Hematopoietic multipotent progenitor cell treated with erythropoietin and hydrocortisone succinate and interleukin-3 and kit ligand, for 15 days (in vitro differentiated cells): ENCODE measurements at places on chromosomes 1 and 21.

DNA sequence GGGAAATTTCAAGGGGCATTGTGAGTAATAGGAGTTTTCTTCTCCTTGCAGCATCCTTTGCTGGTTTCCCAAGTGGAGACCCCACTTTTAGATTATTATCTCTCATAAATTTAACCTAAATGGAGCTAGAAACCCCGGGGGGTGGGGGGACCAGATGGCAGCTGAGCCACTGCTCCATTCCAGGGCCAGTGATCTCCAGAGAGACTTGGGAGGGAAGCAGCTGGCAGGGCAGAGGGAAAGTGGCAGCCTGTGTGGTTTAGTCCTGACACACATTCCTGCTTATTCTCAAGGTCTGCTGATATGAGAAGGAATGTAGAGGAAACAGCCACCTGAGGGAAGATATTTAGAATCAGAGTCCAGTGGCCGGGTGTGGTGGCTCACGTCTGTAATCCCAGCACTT lies 16.3 kb downstream of the PCP4L1 start:
- no peak for DNase-seq

- no peak for DNase-seq
These were observed 560.1 kb downstream of the OMA1 start for GRCh38 chr1:57986432-57986831.

DNA sequence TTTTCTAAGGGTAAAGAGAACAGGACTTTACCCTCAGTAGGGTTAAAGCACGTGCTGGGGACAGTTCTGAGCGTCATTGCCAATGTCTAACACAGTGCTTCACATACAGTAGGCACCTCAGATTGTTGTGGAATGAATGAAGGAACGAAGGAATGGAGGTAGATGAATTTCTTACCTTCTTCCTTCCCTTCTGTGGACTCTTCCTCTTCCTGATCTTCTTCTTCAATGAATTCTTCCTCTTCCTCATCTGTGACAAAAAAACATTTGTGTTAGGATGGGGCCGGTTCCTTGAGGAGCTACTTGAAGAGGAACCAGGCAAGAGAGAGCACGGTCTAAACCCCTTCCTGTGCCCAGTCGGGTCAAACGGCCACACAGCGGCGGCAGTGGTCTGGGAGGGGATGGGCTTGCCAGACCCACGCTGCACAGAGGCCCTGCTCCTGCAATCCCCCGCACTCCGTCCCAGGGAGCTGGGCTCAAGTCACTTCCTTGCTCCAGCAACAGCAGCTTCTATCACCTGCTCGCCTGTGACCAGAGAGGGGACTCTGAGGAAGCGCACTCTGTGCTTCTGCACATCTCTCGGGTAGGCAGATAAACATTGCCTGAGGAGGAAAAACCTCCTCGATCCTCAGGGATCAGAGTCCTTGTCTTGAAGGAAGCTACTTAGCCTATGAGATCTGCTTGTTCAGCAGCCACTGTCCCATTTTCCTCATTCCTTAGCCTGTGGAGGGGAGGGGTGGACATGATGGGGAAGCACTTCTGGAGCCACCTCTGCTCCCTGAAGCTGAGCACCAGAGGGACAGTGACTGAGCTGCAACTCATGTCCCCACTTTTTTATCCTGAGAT lies 8.0 kb upstream of the SLC30A2 start:
- no peak for DNase-seq

DNA sequence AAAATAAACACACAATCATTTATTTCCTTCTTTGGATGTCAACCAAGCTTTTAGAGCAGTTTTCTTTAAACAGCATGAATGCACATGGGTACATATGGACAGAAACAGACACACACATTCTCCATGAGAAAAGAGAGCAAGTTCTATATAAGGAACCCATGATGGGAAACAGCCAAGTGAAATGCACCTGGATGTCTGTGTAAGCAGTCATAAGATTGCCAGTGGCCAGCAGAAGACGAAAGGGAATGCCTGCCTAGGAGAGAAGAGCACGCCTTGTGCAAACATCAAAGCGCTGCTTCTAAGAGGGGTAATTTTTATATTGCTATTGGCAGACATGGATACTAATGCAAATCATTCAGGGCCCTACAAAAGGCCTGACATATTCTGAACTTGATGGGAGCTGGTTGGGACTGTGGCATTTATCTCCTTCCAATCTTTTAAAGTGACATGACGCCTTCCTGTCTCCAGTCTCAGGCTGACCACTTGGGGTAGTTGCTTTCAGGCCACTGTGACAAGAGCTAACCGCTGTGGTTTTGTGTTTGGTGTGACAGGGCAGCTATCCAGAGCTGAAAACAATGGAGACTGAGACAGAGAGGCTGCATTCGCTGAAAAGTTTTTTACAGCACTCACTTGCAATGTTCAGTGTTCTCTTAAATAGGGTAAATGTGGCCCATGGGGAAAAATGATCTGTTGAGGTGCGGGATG lies 75.0 kb upstream of the DPT start:
- DNase-seq: no peak

DNA sequence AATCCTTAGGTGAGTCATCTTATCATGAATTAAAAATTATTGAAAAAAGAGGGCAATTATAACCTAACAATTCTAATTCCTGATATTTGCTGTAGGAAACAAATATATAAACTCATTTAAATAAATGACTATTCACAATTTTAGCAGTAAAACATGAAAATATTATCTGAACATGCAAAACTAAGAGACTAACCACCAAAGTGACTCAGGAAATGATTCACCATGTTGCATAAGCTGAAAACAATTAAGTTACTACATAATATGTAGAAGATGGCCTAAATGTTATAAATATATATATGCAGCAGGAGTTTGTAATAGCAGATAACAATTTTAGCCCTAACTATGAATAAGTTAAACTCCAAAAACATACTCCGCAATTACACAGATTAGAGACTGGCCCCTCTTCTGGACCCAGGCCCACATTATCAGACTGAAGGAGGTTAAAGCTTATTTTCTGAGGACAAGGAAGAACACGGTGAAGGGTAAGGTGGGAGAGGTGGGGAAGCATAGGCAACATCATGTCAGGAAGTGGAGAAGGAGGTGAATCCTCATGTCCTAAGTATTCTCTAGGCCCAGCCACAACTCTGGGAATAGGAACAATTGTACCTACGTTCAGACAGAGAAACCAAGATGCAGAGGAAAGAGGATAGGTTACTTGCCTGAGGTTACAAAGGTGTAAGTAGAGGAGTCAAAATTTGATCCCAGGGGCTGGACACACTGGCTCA lies 15.6 kb upstream of the AIM2 start:
- no peak for DNase-seq

DNA sequence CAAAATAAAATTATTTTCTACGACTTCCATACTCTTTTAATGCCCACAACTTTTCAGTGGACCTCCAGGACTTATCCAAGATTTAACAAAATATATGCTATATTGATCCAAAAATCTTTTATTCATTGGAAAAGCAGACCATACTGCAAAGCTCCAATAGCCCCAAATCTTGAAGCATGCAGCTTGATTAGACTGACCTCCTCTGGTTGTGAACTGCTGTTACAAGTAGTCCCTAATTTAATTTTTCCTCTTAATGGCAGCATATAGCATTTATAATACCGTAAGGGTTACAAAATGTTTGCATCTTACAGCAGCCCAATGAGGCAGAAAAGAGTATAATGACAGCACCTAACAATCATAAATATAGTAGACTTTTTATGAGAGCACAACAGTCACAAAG lies 49.8 kb downstream of the TPR start:
- peak; percentile 25 for DNase-seq

DNA sequence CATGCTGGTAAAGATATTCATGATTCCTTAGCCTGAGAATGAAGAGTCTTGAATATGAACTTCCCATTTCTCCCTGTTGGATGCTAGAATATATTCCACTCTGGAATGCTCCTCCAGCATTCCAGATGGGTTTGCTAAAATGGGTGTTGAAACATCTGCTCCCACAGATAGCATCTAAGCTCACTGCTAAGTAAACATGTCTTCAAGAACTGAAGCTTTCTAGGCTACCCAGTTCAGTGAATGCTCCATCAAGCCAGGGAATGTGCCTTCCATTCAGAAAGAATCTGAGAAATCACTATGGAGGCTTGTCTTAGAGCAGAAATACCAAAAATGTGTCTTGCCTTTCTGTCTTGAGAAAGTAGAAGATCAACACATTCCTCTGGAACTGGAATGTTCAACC lies 81.1 kb downstream of the TNFSF18 start:
- no peak for DNase-seq

- DNase-seq: no peak
These were observed 3.7 kb downstream of the DMRTB1 start for GRCh38 chr1:53462769-53463501.

DNA sequence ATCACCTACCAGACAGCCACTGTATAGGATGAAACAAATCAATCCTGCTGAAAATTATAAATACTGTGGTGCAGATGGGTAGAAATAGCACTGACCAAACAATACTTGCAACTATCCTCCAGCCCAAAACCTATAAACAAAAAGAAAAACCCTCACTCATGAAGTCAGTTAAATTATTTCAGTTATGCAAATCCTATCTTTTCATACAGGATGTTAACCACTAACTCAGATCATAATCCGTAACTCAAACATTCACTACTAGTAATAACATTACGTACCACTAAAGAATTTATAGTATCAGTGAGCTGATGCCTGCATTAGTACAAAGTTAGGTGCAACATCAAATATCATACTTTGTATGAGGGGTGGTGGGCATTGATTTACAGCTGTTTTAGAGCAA lies 2.6 kb downstream of the NDC1 start:
- no peak for DNase-seq

GRCh38 chr1:50426108-50426700 lies 3.0 kb upstream of the DMRTA2 start:
- DNase-seq: no peak

- DNase-seq: no peak
These were observed 14.1 kb downstream of the ROR1 start for GRCh38 chr1:63787875-63788274.

- no peak for DNase-seq
These were observed 2.3 kb downstream of the ETS2 start for GRCh38 chr21:38807986-38808385.

DNA sequence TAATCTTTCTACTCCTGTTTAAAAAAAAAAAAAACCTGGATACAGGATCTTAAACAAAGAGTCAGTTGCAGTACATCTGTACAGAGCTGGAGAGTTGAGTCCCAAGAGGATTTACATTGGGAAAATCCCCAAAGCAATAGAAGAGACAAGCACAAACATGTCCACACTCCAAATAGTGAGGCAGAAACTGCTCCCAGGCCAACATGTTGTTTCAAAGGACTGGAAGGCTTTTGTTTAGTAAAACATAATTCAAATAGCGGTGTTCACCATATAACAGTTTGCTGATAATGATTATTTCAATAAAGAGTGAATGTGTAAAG lies 425.4 kb downstream of the ADGRL2 start:
- no peak for DNase-seq

- no peak for DNase-seq
These were observed 44.9 kb downstream of the WDR64 start for GRCh38 chr1:241696815-241697639.

DNA sequence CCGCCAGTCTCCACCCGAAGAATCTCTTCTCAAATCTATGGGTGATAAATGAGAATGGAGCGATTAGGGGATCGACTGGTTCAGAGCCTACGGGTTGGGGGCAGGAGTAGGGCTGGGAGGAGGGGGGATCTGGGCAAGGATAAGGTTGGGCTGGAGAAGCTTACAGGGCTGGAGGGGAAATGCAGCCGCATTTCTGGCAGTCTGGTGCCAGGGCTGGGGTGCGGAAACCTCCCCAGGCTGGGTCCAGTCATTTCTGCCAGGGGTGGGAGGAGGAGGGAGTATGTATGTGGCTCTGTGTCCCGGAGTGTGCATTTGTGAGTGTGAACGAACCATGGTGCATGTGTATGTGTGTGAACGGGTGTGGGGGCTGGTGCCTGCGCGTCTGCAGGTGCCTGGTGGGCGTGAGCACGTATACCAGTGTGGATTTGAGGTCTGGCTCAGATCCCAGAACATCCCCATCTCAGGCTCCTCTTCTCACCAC lies 10.2 kb downstream of the C1orf216 start:
- DNase-seq: no peak

- DNase-seq: no peak
These were observed 493.5 kb downstream of the SETD4 start for GRCh38 chr21:35566874-35567273.

- DNase-seq: no peak
These were observed 11.8 kb downstream of the LAPTM5 start for GRCh38 chr1:30745834-30746208.

GRCh38 chr1:182641561-182641960 lies 37.4 kb upstream of the RGS16 start:
- no peak for DNase-seq

DNA sequence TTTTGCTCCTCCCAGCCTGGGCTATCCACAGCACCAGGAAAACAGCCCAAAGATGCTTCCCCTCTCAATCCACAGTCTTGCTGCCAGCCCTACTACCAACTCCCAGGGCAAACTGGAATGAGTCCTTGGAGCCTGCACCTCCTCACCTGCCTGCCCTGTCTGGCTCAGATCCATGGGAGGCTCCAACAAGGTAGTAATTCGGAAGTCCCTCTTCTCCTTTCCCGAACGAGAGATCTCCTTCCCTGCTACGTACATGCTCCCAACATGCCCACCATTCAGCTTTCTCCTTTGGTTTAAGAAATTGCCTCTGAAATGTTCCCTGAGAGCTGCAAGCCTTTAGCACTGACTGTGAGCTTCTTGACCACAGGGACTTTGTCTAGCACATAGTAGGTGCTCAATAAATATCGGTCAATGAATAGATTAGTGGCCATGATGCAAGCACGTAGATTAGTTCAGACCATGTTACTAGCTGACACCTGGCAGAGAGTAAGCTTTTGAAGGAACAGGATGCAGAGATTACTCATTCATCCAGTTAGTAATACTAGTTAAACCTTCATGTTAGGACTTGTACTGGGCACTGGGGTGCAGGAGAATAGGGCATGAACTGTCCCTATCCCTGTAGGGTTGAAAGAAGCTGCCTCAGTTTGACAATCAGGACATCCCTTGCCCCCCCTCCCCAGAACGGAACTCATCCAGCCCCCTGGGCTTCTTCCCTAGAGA lies 80.1 kb downstream of the DISP3 start:
- no peak for DNase-seq

DNA sequence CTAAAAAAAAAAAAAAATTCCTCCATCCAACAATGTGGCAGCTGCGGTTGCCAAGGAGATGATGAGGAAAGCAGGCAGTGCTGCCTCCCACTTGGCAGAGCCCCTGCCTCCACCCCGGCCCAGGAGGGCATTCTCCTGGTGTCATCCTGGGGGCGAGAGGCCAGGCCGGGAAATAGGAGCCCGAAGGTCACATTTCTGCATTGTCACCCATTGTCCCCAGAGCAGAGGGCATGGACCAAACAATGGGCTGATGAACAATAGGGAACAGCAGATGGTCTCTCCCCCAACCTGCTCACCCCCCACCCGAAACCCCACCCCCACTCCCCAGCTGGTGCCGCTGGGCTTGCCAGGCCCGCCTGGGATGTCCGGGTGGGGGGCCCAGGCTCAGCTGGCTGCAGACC lies 37.3 kb downstream of the CAMK2N1 start:
- DNase-seq: no peak
